Renal pelvis (tissue), 12 donors: ENCODE measurements at places on chromosomes 6 and 20. TPM values are rescaled to one million over a fixed set of nuclear protein-coding genes. Genes with fewer than 3 reads are reported as not detected.

GABRR1 gene
- polyA plus RNA-seq = 1.3 TPM

PDYN gene
- 0.34 TPM for polyA plus RNA-seq

LY6G6C gene
- 0.69 TPM for polyA plus RNA-seq

ARMC12 gene
- 1.8 TPM for polyA plus RNA-seq

GSTA4 gene
- 111 TPM for polyA plus RNA-seq

NOTCH4 gene
- 24.5 TPM for polyA plus RNA-seq

TENT5A gene
- 3.7 TPM for polyA plus RNA-seq

CD93 gene
- 42.3 TPM for polyA plus RNA-seq

GJA10 gene
- not detected for polyA plus RNA-seq

SULF2 gene
- polyA plus RNA-seq = 69.8 TPM

MARCKS gene
- polyA plus RNA-seq = 251 TPM

HLA-F gene
- polyA plus RNA-seq = 4.2 TPM

IL20RA gene
- 2.6 TPM for polyA plus RNA-seq

CTAGE9 gene
- not detected for polyA plus RNA-seq

TP53INP2 gene
- polyA plus RNA-seq = 12.1 TPM

TOP1 gene
- polyA plus RNA-seq = 111 TPM

LEMD2 gene
- 67.7 TPM for polyA plus RNA-seq

KCNS1 gene
- polyA plus RNA-seq = 0.77 TPM

SIRPB1 gene
- 0.18 TPM for polyA plus RNA-seq

MYBL2 gene
- 24.4 TPM for polyA plus RNA-seq

PAX1 gene
- polyA plus RNA-seq = not detected

CCDC28A gene
- 28.6 TPM for polyA plus RNA-seq
